ENCODE measurements at places on chromosomes 5 and 9.

- DNase-seq: no peak
Observed at GRCh38 chr5:69341520-69342161, 9.0 kb upstream of the CCDC125 start.

DNA sequence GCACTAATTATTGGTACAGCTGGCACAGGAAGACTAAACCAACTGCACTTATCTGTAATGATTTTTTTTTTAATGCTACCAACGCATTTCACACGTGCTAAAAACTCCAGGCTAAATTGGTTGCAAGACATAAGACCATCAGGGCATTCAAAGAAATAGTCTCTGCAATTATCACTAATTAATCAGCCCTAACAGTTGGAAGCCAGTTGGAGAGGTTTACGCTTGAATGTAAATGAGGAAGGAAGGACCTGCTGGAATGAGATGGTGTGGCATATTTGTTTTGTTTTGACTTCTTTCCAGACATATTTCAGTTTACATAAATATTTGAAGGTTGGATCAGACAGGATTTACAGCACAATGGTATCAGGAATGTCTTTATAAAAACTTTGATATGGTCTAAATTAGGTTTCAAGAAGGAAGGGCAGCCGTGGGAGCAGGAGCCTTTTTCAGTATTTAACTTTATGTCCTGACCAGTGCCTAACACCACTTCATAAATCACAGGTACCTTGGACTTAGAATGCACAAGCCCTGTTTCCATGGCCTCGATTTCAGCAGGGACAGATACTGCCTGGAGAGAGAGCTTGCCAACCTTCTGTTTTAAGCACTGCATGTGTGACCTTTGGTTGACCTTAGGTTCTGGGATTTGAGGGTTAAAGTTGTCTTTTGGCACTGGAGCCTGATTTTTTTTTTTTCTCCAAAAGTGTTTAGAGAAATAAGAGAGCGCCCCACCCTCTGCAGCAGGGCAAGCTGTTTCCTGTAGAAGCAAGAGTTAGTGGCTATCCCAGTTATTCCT is 199.8 kb upstream of the MAP3K1 start:
- no peak for DNase-seq

DNA sequence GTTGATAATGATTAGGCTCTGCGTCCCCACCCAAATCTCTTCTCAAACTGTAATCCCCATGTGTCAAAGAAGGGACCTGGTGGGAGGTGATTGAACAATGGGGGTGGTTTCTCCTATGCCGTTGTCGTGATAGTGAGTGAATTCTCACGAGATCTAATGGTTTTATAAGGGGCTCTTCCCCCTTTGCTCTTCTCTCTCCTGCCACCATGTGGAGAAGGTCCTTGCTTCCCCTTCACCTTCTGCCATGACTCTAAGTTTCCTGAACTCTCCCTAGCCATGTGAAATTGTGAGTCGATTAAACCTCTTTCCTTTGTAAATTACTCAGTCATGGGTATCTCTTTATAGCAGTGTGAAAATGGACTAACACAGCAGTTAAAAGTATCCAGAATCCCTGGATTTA is 715.2 kb upstream of the DMAC1 start:
- no peak for DNase-seq

DNA sequence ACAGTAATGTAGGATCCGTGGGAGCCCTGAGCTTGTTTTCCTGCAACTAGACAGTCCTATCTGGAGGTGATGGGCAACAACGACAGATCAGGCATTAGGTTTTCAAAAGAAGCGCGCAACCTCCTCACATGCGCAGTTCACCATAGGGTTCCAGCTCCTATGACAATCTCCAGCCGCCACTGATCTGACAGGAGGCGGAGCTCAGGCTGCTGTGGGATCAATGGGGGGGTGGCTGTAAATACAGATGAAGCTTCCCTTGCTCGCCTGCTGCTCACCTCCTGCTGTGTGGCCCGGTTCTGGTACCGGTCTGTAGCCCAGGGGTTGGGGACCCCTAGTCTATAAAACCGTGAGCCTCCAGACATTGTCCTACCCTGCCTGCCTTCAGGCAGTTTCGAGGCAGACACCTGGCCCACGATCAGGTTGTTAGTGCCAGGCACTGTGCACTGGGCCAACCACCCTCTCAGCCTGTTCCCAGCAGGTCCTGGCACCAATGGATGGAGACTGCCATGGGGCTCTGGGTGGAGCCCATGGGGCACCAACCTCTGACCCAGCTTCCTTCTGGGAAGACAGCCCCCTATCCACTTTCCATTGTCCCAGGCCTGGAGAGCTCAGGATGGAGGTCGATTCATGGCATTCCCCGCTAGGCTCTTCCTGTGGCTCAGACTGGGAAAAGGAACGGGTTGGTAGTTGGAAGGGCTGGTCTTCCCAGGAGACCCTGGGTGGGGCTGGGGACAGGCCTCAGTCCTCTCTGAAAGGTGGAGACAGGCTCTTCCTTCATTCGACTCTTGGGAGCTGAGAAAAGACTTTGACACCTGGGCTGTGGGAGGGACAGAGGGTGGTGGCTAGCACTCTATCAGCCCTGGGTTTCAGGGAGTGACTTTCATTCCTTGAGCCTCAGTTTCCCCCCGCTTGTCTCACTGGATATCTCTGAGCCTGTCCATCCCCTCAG is 1.7 kb downstream of the ENDOG start:
- no peak for DNase-seq

- no peak for DNase-seq
Observed at GRCh38 chr5:76610196-76610595, 13.0 kb downstream of the F2RL2 start.

DNA sequence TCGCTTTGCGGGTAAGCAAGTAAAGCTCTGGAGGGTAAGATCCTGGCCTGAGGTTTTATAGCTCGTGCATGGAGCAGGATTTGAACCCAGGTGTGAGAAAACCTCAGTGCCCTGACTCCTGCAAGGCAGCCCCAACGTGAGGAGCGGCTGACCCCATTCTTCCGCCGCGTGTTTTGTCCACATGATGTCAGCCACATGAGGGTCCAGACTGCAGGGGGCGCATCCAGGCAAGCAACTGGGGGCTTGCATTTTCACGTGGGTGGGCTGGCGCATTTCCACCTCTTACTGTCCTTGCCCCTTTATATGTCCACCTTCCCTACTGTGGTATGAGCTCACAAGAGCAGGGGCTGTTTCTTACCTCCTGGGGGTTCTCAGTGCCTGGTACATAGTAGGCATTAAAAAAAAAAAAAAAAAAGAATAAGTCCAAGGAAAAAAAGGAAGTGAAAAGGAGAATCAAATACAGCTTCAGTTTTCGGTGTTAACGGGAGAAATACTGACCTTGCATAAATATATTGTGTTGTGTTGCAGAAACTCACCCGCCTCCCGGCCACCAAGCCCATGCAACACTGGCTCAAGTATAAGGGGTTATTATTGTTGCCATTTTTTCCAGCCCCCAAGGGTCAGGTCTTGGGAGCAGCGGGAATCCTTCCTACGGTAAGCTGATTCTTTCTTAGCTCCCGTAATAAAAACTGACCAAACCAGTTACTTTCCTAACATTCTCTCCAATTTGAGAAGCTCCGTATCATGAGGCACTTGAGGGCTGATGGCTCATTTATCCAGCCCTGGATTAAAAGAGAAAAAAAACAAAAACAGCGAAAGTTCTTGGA is 15.0 kb downstream of the TLX3 start:
- DNase-seq: peak; percentile 11

DNA sequence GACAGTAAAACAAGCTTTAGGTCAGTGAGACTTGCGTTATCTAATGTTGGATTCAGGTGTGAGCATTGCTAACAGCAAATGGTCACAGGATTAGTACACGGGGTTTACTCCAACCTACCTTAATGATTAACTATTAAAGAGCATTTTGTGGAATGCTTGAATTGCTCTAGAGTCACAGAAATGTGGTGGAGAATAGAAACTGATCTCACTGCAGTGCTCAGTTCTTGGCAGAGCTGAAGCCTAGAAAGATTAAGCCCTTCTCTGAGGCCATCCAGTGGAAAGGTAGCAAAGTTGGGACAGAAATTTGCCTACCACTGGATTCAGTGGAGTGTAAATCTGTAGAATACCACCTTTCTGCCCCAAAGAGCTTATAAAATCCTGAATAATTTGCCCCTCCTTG is 60.9 kb downstream of the ICE1 start:
- DNase-seq: no peak

GRCh38 chr9:104144336-104144735 is 50.2 kb downstream of the SMC2 start:
- DNase-seq: no peak

GRCh38 chr5:17326600-17327037 is 109.2 kb downstream of the BASP1 start:
- DNase-seq: peak; percentile 66

DNA sequence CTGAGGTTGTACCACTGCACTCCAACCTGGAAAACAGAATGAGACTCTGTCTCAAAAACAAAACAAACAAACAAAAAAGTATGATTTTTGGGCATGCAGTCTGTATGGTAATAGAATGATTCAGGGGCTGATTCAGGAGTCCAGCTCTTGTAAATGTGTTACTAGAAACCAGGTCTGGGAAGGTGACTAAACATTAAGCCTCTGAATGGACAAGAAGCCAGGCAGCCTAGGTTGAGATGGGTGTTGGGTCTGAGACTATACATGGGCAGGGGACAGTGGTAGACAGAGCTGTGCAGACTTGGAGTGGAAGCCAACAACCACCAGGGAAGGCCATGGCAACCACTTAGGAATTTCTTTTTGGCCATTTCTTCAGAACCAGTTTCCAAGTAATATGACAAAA is 64.9 kb upstream of the TLE1 start:
- no peak for DNase-seq

DNA sequence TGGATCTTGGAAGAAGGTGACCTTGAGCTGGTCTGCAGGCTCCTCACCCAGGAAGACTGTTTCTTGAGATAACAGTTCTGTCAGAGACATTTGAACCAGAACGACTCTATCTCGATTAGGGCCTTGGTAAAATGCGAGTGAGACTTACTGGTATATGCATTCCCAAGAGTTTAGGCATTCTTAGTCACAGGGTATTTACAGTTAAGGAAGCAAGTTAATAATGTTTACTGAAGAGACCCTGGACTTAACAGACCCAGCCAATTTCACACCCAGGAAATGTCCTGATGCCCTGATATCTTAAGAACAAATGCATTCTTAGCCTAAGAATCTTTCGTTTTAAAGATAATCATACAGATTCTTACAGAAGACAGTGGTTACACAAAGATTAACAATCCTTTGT is 1867.2 kb upstream of the C9orf72 start:
- DNase-seq: no peak

GRCh38 chr5:132499440-132500243 is 9.1 kb upstream of the IRF1 start:
- no peak for DNase-seq

DNA sequence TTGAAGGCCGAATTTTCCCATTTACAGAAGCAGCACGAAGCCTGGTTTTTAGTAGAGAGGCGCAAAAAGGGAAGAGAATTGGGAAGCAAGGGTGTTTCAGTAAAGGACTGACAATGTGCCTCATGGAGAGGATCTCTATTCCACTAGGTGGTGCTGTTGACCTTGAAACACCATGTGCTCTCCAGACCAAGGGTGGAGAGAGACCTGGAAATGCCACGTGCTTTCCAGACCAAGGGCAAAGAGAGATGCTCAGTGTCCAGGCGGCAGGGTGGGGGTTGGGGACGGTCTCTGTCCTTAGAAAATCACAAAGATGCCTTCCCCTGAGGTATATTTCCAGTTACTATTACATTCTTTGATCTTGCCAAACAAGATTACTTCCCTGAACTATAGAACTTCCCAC is 425.3 kb downstream of the CSNK1G3 start:
- DNase-seq: peak; percentile 52

DNA sequence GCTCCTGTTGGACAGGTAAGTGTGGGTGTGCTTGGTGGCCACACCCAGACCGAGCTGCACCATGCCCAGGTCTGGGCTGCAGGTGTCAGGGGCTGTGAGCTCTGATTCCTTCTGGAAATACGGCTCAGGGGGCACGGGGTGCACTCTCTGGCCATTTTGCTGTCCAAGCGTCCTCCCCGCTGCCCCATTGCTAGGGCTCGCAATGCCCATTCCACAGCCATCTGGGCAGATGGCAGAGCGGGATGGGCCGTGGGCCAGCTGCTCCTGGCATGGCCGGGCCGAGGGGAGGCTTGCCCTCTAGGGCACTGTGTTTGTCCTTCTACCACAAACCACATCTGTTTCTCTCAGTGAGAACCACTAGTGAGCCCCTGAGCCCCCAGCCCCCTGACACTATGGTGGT is 67.9 kb upstream of the RXRA start:
- no peak for DNase-seq

GRCh38 chr5:17146280-17146841 is 71.1 kb upstream of the BASP1 start:
- no peak for DNase-seq

GRCh38 chr5:158922263-158922592 is 177.5 kb downstream of the EBF1 start:
- no peak for DNase-seq

DNA sequence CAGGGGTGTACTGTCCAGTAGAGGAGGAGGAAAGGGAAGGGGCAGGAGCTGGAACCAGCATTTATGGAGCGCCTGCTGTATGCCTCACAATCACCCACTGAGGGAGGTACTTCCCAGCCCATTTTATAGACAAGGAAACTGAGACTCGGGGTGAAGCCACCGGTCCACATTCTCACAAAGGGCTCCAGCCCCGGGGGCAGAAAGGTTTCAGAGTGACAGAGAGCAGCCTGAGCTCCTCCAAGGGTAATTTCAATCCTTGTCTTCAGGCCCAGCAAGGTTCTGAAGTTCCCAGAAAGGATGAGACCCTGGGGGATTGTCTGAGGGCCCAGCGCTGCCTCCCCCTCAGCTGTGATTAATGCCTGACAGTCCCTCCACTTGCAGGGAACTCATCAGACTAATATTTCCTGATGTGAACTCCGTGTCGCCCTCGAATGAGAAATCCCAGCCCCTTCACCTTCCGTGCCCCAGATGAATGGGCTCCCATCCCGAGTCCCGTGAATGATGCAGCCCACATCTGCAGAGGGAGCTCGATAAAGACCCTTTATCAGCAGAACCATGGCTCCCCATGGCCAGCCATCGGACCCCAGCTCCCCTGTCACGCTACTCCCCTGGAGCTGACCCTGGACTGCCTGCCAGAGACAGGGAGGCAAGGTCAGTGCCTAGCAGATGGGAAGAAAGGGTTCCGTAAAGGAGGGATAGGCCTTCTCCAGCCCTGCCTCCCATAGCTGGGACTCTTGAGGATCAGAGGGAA is 32.1 kb upstream of the MVB12B start:
- no peak for DNase-seq

DNA sequence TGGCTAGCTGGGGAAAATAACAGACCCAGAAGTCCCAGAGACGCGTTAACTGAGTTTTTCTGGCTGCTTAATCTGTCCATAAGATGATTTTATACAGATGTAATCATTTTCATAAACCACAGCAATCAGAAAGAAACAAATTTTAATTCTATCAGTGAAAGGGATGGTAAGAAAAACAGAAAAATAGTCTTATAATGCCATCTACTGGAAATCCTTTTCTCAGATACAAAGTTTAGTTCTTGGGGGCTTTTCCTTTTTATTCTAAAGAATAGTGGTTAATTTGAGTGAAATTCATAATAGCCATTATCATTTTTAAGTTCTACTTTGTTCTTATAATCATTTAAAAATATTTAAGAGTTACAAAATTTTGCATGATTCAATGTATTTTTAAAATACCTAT is 44.4 kb downstream of the DROSHA start:
- no peak for DNase-seq

- no peak for DNase-seq
Observed at GRCh38 chr9:76677481-76678055, 86.7 kb upstream of the PCA3 start.

GRCh38 chr5:78007233-78007632 is 231.1 kb upstream of the TBCA start:
- no peak for DNase-seq

GRCh38 chr5:154118385-154118784 is 72.1 kb upstream of the GALNT10 start:
- DNase-seq: no peak
